ENCODE measurements at places on chromosomes 16 and 17.
A peak's percentile ranks its signal among the peaks of the same experiment; 100 is the strongest.

GRCh38 chr17:77282524-77283515 is 142.1 kb downstream of the SEC14L1 start:
- no peak for DNase-seq

DNA sequence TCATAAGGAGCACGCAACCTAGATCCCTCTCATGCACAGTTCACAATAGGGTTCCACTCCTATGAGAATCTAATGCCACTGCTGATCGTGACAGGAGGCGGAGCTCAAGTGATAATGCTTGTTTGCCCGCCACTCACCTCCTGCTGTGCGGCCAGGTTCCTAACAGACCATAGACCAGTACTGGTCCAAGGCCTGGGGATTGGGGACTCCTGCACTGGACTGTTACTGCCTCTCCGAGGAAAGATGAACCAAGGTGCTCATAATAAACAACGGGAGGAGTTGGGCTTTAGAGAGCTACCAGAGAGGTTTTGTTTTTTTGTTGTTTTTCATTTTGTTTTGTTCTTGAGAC is 58.2 kb downstream of the TK2 start:
- DNase-seq: no peak

GRCh38 chr17:27512511-27513346 is 56.5 kb downstream of the KSR1 start:
- DNase-seq: no peak

- DNase-seq: no peak
Observed at GRCh38 chr17:46154151-46154816, 38.9 kb downstream of the KANSL1 start.

- DNase-seq: no peak
Observed at GRCh38 chr17:12341328-12341727, 320.7 kb downstream of the MAP2K4 start.

GRCh38 chr16:12122202-12122601 is 145.7 kb downstream of the SNX29 start:
- DNase-seq: no peak

GRCh38 chr16:29698484-29699323 is 19.7 kb downstream of the QPRT start:
- no peak for DNase-seq

DNA sequence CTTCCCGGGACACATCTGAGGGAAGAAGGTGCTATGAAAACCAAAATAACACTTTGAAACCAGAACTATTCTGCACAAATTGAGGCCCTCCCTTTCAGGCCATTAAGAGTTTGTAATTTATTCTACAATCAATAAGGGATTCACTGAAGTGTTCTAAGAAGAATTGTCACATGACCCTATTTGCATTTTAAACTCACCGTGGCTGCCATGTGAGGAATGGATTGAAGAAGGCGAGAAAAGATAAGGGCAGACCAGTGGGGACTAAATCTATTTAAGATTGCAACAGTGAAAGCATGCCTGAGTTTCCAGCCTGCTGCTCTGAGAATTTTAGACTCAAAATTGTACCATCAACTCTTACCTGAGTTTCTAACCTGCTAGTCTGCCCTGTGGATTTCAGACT is 408.8 kb upstream of the SALL1 start:
- DNase-seq: no peak

GRCh38 chr17:28788100-28788499 is 44.3 kb downstream of the TRAF4 start:
- DNase-seq: no peak

DNA sequence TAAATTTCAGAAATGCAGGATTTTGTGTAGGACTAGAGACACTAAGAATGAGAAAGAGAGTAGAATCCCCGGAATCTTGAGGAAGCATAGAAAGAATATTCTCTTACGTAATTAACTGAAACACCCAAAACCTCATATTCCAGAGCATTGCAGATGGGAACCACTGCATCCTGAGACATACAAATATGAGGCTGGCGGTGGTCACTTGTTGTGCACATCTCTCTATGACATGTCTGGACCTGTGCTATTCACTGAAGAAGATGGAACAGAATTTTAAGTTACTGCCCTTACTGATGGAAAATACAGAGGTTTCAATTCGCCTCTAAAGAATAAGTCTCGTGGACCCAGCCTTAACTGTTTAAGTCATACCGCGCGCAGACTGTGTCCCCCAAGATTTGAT is 806 bp downstream of the RAD51C start:
- DNase-seq: peak; percentile 33

GRCh38 chr16:77617553-77617952 is 104.8 kb upstream of the NUDT7 start:
- DNase-seq: no peak

- peak; percentile 56 for DNase-seq
Observed at GRCh38 chr17:17808706-17809432, 27.9 kb downstream of the SREBF1 start.

DNA sequence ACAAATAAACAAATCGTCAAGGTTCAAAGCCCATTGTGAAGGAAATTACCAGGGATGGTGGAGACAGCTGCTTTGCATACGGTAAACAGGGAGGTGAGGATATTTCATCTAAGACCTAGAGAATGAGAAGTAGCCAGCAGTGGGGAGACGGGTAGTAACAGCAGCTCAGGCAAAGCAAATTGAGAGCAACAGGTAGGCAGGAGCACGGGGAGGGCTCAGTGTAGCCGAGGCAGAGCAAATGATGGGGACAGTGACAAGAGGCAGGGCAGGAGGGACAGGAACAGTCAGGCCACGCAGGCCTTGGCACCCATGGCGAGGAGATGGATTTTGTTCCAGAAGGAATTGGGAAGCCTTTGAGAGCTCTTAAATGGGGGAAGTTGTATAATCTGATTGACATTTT is 29.0 kb upstream of the SBK1 start:
- DNase-seq: no peak

DNA sequence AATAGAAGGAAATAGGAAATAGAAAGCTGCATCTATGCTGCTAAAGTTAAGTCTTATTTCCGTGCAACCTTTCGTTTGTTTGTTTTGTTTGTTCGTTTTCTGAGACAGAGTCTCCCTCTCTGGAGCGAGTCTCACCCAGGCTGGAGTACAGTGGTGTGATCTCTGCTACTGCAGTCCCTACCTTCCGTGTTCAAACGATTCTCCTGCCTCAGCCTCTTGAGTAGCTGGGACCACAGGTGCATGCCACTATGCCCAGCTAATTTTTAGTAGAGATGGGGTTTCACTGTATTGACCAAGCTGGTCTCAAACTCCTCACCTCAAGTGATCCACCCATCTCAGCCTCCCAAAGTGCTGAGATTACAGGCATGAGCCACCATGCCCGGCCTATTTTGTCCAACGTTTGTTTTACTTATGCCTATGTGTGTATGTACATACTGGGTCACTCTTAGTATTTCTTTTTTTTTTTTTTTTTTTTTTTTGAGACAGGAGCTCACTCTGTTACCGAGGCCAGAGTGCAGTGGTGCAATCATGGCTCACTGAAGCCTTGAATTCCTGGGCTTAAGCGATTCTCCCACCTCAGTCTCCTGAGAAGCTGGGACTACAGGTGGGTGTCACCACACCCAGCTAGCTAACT is 16.8 kb downstream of the BMERB1 start:
- DNase-seq: no peak

DNA sequence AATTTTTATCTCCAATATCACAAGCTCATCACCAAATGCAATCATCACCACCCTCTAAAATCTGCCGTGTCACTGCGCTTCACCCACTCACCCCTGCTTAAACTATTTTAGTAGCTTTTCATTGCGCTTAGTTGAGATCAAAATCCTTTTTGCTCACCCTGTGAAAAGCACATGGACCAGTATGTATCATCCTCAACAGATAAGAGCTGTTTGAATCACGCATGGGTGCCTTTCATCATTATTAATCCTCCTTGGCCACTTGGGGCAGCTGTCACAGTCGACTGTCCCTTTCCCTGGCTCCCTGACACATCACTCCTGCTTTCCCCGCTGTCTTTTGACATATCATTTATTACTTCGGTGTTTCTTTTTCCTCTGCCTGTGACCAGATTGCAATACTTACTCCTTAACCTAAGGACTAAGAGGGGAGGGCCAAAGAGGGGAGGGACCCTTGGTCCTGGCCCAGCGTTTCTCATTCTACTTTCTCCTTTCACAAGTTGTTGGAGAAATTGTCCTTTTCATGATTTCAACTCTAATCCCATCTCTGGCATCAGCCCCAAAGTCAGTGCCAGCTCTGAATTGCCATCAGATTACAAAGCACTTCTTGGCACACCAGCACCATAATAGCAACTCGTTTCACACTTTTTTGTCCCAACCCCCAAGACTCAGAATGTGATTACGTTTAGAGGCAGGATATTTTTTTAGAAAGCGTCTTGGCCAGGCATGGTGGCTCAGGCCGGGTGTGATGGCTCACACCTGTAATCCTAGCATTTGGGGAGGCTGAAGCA is 8.6 kb upstream of the KDM6B start:
- no peak for DNase-seq
